ENCODE measurements at places on chromosomes 5 and 9. TPM values are rescaled to one million over a fixed set of nuclear protein-coding genes. Genes with fewer than 3 reads are reported as not detected.

- no peak for DNase-seq
These were observed 850.5 kb upstream of the SEMA6A start for GRCh38 chr5:117425163-117425562.

DNA sequence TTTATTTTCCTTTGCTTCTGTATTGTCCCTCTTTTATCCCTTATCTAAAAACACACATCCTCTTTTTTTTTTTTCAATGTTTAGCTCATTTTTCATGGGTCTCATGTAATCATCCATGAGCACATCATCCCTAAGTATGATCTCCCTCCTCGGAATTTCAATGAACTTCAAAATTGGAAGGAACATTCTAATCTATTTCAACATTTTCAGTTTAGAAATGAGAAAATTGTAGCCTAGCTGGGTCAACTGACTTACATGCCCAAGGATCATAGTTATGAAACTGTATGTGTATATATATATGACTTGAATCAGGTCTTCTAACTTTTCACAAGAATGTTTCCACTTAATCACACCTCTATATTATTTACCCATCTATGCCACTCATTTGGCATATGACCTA is 77.7 kb downstream of the TUSC1 start:
- DNase-seq = no peak

- DNase-seq = no peak
These were observed 5.9 kb upstream of the LIX1 start for GRCh38 chr5:97148288-97148687.

GRCh38 chr5:105259581-105260217 is 1697.1 kb upstream of the NUDT12 start:
- no peak for DNase-seq

DNA sequence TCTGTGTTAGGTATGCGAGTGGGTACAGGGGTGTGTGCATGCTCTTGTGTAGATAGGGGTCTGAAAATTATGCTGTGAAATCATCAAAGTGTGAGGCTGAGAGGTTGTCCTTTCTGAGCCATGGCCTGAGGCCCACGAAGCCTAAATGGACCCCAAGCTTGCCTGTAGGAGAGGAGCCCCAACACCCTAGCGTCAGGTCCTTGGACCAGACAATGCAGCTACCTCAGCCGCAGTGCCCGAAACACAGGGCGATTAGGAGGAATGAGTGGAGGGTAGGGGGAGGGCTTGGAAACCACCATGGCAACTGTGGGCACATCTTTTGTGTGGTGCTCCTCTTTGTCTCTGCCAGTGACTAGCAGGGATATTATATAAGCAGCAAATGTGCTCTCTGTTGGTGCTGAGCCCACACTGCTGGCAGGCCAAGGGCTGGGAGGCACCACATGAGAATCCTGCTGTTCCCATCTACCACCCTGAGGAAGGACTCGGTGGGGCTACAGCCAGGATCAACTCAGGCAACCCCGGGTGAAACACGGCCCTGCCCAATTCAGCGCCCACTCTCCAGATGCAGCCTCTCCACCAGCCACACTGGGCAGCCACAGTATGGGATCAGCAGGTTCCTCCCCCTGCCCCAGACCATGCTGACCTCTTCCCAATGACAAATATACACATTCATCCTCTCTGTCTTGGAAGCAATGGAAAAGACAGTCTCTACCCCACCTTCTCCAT is 84.6 kb upstream of the FSTL4 start:
- DNase-seq = no peak

- DNase-seq = no peak
These were observed 127.5 kb upstream of the PLCXD3 start for GRCh38 chr5:41637869-41638268.

GRCh38 chr5:75951716-75952115 is 131.5 kb upstream of the SV2C start:
- no peak for DNase-seq

GRCh38 chr5:33936004-33936380 is 194 bp upstream of the RXFP3 start:
- no peak for DNase-seq

DNA sequence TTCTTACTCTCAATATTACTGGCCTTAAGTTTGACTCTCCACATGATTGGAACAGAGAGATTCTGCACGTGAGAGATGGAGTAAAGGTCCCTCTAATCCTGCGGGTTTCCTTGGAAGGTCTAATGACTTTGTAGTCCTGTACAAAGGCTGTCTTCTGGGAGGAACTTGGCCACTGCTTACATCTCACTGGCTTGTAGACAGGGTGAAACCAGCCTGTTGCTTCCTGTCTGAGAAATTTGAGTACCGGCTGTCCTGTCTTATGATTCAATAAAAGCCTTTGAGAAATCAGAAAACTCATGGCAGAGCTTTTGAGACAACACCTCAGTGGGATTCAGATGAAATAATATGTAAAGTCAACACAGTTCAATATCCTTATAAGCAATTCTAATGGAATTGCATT is 43.0 kb downstream of the IL31RA start:
- DNase-seq = no peak

GRCh38 chr5:67896311-67896929 is 319.1 kb upstream of the PIK3R1 start:
- DNase-seq = no peak

GRCh38 chr9:108274971-108275370 is 580.8 kb downstream of the ACTL7B start:
- DNase-seq = no peak

DNA sequence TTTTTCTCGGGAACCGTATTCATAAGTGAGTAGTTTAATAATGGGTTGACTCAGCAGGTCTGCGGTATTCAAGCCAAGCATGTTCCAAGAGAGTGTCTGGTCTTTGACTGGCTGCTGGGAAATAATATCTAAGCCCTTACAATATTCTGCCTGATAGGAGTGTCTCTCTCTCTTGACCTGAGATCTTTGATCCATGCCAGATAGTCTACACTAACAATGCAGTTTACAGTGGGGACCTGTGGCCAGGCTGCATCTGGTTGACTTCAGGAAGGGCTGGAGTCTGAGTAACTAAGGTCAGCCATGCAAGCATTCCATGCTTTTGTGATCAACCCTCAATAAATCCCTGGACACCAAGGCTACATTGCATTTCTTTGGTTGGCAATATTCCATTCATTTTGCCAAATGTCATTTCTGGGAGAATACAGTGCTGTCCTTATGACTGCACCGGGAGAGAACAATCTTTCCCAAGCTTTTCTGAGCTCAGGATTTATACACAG is 195.5 kb downstream of the SEMA5A start:
- DNase-seq = no peak

DNA sequence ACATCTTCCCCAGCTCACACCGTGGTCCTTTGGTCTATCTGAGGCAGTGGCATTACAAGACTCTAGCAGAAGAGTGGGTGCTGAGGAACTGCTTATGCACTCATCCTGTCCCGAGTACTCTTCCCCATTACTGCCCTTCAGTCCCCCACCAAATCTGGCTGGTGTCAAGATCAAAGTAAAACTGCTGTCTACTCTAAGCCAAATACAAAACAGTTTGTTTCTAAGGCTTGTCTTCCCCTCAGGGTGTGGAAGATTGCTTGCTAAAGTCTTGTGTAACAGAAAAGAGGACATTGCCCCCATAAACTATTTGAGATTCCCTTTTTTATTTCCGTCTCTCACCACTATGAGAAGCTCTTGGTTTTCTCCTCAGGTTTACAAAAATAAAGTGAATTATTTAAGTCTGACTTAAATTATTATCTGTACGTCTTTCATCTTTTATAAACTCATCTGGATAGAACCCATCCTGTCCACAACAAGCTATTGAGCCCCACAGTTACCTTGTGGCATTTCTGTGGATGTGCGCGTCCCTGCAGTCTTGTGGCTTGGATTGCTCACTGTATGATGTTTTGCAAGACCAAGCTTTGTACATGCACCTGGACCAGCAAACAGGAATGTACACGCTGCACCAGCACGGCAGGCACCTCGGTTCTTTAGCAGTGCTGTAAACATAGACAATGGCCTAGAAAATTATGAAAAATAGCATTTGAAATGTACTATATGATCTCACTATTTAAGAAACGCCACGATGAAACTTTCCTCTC is 61.0 kb downstream of the CYSTM1 start:
- DNase-seq = no peak

LPAR1 gene
- 0.07 TPM for total RNA-seq

ZNF354C gene
- total RNA-seq = 7.1 TPM

IL9 gene
- not detected for total RNA-seq

MEF2C gene
- 33.2 TPM for total RNA-seq

PKD2L2 gene
- total RNA-seq = not detected

OR1J4 gene
- not detected for total RNA-seq

OTULINL gene
- total RNA-seq = 0.14 TPM

All from pulmonary artery endothelial cell (primary cell).